Hematopoietic multipotent progenitor cell (in vitro differentiated cells): ENCODE measurements at places on chromosomes 6 and 20. TPM values are rescaled to one million over a fixed set of nuclear protein-coding genes. Genes with fewer than 3 reads are reported as not detected.
A peak's percentile ranks its signal among the peaks of the same experiment; 100 is the strongest.

- DNase-seq, result no peak
These were observed 60.8 kb upstream of the HBS1L start for GRCh38 chr6:135115411-135115810.

- no peak for DNase-seq
These were observed 19.4 kb downstream of the C6orf15 start for GRCh38 chr6:31092769-31093505.

DNA sequence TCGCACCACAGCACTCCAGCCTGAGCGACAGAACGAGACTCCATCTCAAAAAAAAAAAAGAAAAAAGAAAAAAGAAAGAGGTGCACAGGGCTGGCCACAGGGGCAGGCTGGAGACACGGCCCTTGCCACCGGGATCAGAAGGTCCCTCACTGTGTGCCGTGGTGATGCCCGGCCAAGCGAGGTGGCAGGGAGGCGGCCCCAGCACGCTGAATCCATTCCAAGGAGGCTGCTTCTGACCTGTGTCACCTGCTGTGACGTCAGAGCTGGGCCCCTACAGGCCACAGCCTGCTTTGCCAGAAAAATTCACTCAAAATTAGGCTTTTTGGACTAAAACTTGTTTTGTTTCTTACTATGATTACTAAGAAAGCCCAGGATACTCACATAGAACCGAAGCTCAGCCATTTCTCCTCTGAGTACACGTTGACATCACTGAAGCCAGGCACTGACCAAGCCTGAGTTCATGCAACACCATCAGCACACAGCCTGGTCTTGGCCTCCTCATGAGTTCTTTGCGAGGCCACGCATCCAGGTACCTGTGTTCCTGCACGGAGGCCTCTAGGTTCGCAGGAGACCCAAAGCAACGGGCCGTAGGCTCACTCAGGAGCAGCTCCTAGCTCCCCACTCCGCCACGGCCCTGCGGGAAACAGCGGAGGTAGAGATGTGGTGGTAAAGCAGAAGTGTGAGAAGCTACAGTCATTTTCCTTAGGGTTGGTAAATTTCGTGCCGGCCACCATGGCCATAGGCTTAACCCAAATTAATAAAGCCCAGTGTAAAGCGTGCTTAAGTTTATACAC is 67.8 kb downstream of the THBS2 start:
- DNase-seq, result no peak

DNA sequence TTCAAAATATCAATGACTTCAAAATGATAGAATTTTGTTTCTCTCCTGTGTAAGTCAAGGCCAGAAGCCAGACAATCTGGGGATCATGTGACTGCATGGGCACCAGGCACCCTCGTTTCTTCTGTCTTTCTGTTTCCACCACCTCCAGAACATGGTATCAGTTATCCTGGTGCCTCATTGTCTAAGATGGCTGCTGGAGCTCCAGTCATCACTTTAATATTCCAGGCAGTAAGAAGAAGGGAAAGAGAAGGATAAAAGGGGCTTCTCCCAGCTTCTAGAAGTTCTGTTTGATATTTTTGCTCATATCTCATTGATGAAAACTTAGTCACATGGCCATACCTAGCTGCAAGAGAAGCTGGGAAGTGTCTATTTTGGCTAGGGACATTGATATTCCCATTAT is 25.7 kb downstream of the ZNF341 start:
- DNase-seq, result no peak

DNA sequence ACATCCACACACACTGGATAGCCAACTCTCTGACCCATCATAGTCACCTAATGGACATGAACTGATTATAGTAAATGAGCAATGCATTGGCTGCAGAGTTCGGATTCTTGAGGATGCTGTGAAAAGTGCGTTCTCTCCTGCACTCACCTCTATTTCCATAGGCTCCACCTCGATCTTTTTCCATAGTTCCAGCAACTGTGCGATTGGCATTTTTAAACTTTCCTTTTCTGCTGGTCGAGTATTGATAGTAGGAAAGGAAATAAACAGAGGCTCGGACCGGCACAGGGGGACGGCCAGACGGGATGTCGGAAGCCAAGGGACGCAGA is 94.4 kb downstream of the RNASET2 start:
- DNase-seq, result no peak

GRCh38 chr6:168017629-168018028 is 20.2 kb downstream of the KIF25 start:
- DNase-seq, result no peak

DNA sequence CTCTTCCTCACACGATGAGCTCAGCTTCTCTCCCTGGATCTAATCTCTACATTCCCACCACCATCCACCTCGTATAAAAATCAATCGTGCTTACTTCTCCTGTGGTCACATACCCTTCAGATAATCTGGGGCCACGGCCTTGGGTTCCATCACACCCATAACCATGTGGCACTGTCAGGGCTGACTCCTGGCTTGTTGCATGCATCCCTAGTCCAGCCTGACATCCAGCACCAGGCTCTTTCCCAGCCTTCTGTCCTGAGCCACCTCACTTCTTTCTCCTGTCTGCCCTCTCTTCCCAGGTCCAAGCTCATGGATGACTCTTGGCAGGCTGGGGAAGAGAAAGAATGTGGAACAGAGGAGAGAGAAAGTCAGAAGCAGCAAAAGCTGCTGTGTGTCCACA is 199.8 kb downstream of the BACH2 start:
- no peak for DNase-seq

DNA sequence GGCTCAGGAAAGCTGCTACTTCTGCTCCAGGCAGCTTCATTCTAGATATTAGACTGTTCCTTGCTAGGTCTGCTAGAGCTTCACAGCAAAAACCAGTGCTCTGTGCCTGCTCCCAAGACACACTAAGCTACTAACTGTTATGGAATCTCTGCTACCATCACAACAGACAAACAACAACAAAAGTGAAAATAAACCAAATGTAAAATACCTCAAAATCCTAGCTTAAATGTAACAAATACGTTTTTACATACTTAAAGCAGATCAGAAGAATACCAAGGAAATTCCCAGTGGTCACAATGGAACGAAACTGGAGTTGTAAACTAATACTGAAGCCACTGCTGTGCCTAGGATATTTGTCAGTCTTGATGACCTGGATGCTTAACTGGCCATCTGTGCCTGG is 84.6 kb upstream of the EZR start:
- DNase-seq, result no peak

GRCh38 chr6:10690651-10691445 is 3.6 kb downstream of the C6orf52 start:
- no peak for DNase-seq

- no peak for DNase-seq
These were observed 38.9 kb upstream of the GFOD1 start for GRCh38 chr6:13526357-13526726.

GRCh38 chr20:46347841-46348803 is 39.8 kb upstream of the CDH22 start:
- no peak for DNase-seq

GRCh38 chr6:159620947-159621346 is 72.1 kb downstream of the SOD2 start:
- no peak for DNase-seq

DNA sequence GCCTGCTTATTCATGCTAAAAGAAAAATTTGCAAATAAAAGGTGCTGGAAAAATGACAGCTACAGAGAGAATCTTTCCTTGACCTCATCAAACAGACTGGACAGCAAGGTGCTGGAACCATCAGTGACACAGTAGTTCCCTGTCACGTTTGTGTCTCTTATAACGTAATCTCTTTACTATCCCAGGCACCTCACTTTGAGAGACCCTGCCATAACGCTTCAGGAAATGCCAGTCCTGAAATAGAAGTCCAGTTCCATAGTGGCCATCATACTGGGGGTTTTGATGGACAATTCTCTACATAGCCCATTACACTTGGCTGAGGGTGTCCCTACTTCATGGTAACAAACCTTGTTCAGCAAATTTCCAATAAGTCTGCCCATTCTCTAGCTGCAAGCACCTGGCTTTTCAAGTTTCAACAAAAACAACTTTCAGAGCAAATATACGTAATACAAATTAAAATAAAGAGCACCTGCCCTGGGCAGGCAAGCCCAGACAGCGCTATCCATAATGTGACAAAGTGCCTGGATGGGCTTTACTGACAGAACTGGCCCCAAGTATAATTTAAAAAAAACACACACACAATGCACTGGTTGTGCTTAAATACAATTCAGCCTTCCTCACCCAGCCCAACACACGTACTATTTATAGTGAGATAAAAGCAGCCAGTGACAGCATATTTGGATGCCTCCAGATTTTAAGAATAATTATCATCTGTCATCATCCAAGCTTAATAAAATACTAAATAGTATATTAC is 38.7 kb downstream of the CNKSR3 start:
- no peak for DNase-seq

GRCh38 chr6:81331526-81331925 is 421.0 kb downstream of the TENT5A start:
- no peak for DNase-seq

DNA sequence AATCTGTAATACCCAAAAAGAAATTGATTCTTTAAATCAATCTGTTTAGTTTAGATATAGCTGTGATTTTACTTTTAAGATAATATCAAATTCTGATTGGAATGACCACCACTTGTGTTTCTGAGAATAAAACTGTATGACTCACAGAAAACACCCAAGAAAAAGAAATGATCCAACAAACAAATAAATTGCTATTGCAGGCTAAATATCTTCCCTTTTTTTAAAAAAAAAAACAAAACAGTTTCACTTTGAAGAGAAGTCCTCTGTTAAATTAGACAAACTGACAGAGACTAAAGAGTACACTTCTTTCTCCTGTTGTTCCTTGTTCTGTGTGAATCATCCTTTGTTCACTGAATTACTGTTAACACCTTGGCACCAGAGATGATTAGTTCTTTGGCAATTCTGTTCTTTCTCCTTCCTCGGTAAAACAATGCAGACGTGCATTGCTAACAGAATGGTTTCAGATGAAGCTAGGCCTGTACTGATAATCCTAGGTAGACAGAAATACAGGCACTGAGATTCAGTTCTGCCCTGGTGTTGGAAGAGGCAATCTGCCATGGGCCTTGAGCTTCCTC is 895.2 kb upstream of the CITED2 start:
- DNase-seq, result no peak

DNA sequence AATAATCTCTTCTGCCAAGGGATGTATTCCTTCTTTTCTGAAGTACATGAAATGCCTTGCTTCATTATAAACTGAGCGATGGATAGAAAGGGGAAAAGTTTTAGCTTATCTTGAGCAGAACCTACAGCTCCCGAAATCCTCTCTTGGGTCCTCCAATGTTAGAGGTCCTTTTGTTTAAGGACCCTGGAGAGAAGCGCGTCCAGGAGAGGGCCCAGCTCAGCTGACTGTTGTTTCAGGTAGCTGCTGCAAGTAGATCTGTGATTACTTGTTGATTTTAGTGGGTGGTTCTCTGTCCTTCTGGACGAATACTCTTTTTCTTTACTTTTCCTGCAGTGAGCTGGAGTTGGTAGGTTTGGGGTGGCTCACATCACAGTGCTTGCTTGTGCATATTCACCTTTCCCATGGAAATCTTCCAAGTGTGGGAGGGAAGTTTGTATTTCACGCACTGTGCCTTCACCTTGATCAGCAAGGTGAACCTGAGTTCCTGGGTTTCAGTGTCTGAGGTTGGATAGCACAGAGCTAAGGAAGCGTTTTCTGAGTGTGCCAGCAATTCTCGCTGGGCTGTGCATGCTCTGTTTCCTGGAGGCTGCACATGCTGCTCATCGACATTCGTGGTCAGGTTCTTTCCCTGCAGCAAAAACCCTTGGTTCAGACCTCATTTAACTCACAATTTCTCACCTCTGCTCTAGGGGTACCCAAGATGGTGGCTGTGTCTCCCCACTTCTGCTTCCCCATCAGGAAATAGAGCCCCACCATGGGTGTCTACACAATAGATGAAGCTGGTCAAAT is 176.3 kb downstream of the JARID2 start:
- no peak for DNase-seq

- DNase-seq, result no peak
These were observed 19.4 kb upstream of the MRGBP start for GRCh38 chr20:62776692-62777527.

DNA sequence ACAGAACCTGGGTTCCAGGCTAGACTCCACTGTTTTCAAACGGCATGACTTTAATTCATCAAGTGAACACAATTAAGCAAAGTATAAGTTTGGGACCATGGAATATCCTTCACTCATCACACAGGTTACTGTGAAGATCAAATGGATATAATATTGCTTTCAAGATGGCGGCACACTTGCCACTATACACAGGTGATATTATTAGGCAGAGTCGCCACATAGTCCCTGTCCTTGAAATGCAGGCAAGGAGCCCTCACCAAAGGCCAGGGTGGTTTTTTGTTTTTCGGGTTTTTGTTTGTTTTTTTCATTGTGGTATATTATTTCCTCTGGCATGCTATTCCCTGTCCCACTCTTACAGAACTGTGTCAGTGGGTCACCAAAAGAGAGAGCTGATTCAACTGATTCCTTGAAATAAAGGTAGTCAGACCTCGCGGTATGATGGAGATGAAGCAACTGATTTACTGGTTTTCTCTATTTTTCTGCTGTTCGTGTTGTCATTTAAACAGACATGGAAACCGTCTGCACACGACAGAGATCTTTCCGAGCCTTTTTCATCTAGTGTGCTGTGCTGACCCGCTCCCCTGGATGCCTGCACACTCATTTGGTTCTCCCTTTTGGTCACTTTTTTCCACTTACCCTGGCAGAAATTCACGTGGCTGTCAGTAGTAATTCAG is 29.7 kb downstream of the MYB start:
- no peak for DNase-seq

DNA sequence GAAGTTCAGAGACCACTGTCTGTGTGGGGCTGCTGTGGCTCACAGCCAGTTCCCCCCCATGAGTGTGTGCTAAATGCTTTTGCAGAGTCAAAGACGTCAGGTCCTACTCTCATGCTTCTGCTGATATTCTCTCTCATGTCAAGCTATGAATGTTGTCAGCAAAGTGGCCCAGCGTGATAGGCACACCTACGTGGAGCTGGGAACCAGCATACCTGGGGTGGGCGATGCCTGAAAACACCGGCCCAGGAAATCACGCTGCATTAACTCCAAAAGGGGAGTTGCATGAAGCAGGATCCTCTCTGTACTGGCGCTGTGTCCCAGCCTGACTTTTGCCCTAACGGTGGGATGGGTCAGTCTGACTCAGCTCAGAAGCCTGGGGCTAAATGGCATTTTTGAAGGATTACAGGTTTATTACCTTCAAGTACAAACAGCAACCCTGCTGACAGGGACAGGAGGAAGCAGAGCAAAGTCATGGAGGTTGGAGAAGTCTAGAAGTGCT is 9.0 kb upstream of the MRPS10 start:
- DNase-seq, result no peak

GRCh38 chr6:152094992-152095592 is 287.6 kb downstream of the ESR1 start:
- peak; percentile 39 for DNase-seq

Gene MPIG6B
- 7.8 TPM for total RNA-seq

Gene HAO1
- total RNA-seq, result not detected

Gene MYLK2
- total RNA-seq, result under 0.01 TPM

Gene SLC13A3
- under 0.01 TPM for total RNA-seq

Gene FAM83B
- under 0.01 TPM for total RNA-seq

Gene ABHD16B
- total RNA-seq, result 0.27 TPM

Gene TSHZ2
- total RNA-seq, result under 0.01 TPM

Gene ME1
- under 0.01 TPM for total RNA-seq
